ENCODE measurements at places on chromosomes 2 and 18.

- no peak for DNase-seq
Measured at GRCh38 chr2:127392133-127392827, 4.5 kb upstream of the MAP3K2 start.

DNA sequence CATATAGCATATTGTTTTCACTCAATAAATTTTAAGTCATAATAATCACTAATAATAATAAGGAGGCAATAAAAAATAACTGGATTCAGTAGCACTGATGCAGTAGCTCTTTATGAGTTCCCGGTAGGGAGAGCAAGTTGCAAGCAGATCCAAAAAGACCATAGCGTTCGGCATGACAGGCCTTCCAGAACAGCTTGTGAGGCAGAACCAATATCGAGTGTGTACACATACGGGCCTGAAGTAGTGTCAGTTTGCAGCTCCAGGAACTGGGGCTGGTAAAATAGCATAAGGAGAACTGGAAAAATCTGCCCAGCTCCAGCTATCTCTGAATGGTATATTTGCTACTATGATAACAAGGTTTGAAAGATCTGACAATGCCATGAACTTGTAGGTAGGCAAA is 1607.8 kb upstream of the PIK3C3 start:
- no peak for DNase-seq

DNA sequence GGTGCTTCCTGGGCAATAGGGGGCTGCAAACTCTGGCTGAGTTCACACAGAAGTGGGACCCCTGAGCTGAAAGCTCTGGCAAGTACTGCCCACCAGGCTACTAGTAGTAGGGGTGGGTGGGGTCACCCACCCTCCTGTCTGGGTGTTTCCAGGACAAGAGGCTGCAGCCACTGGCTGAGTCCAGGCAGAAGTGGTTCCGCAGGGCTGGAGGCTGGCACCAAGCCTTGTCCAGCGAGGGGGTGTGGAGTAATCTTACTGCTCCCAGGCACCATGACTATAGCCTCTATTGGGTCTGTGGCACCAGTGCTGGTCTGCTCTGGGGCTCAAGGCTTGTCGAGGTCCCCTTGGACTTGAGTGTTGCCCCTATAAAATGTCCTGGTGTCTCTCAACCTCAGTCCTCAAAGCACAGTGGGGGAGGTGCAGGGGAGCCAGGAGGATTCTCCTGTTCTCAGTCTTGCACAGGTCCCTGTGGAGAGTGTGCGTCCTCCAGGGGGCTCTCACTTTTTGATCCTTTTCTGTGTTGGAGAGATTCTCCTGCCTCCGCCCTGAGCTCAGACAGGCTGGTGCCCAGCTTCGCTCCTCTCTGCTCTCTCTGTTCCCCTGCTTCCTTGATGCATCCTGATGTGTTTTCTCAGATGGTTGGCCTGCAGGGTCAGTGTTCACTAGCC is 48.1 kb downstream of the NUP35 start:
- DNase-seq = no peak

GRCh38 chr2:232534940-232535651 is 4.4 kb upstream of the CHRNG start:
- DNase-seq = no peak

DNA sequence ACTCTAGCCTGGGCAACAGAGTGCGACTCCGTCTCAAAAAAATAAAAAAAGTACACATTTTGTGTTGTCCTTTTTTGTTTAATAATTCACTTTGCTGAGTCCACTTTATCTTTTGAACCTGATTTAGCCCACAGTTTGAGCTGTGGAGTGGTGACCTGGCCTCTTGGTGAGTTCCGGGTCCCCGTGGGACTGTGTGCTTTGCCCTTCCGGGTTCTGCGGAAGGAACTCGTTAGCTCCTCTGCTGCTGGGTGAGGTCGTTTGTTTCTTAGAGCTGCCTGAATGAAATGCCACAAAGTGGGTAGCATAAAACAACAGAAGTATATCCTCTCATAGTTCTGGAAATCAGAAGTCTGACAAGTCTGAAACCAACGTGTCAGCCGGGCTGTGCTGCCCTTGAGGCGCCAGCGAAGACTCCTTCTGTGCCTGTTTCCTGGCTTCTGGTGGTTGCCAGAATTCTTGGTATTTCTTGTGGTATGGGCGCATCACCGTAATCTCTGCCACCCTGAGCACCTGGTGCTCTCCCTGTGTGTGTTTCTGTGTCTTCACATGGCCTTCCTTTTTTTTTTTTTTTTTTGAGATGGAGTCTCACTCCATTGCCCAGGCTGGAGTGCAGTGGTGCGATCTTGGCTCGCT is 3.5 kb downstream of the EFHD1 start:
- DNase-seq = no peak
